ENCODE measurements at places on chromosomes 4 and X. TPM values are rescaled to one million over a fixed set of nuclear protein-coding genes. Genes with fewer than 3 reads are reported as not detected.

The CXorf65 gene
- not detected for total RNA-seq

GRCh38 chrX:31715675-31716074 lies 643.8 kb upstream of the FTHL17 start:
- no peaks in the 10 kb centered on the region for H3K36me3 ChIP-seq
- no peak overlapping the region for H3K4me3 ChIP-seq
- H3K27me3 ChIP-seq: peaks cover 3% of the 10 kb centered on the region
- no peak for DNase-seq
- no peaks in the 10 kb centered on the region for H3K4me1 ChIP-seq

The SSX3 gene
- not detected for total RNA-seq

GRCh38 chrX:104098151-104098808 lies 14.0 kb upstream of the ZCCHC18 start:
- H3K27ac ChIP-seq: no peak overlapping the region
- peak; percentile 43 for DNase-seq
- no peaks in the 10 kb centered on the region for H3K36me3 ChIP-seq
- no peak overlapping the region for H3K4me3 ChIP-seq
- H3K4me1 ChIP-seq: no peaks in the 10 kb centered on the region

DNA sequence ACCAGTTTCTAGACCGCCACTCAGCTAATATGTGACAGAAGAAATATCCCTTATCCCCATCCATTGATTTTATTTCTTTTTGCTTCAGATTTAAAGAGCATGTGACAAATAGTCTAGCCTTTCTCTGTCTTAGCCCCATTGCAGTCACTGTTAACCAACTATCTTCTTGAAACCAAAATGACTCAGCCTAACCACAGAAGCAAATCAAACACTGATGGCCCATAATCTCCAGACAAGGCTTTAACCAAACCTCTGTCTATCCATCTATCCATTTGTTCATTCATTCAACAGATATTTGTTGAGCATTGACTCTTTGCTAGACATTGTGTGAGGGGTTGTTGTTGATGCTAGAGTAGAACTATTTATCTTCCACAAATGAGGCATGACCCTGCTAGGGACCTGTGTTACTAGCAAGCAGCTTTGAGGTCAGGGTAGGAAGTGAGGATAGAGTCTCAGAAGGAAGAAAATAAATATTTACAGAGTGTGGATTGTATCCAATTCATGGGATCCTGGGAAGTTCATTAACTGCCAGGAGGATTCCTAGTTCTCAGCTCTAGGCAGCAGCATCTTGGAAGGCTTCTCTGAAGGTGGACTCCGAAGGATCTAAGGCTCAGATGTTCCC lies 22.5 kb downstream of the HNRNPH2 start:
- peaks cover 14% of the 10 kb centered on the region for H3K36me3 ChIP-seq
- no peak overlapping the region for H3K27ac ChIP-seq
- DNase-seq: no peak
- no peaks in the 10 kb centered on the region for H3K27me3 ChIP-seq

GRCh38 chr4:6437826-6438238 lies 34.6 kb downstream of the PPP2R2C start:
- H3K4me1 ChIP-seq: no peaks in the 10 kb centered on the region
- H3K27ac ChIP-seq: no peak overlapping the region
- no peaks in the 10 kb centered on the region for H3K36me3 ChIP-seq
- no peak overlapping the region for H3K4me3 ChIP-seq
- no peak for DNase-seq

- no peak overlapping the region for H3K27ac ChIP-seq
- no peaks in the 10 kb centered on the region for H3K36me3 ChIP-seq
- H3K4me1 ChIP-seq: no peaks in the 10 kb centered on the region
- no peak overlapping the region for H3K4me3 ChIP-seq
These were observed 20.5 kb upstream of the CBR4 start for GRCh38 chr4:169030562-169030982.

DNA sequence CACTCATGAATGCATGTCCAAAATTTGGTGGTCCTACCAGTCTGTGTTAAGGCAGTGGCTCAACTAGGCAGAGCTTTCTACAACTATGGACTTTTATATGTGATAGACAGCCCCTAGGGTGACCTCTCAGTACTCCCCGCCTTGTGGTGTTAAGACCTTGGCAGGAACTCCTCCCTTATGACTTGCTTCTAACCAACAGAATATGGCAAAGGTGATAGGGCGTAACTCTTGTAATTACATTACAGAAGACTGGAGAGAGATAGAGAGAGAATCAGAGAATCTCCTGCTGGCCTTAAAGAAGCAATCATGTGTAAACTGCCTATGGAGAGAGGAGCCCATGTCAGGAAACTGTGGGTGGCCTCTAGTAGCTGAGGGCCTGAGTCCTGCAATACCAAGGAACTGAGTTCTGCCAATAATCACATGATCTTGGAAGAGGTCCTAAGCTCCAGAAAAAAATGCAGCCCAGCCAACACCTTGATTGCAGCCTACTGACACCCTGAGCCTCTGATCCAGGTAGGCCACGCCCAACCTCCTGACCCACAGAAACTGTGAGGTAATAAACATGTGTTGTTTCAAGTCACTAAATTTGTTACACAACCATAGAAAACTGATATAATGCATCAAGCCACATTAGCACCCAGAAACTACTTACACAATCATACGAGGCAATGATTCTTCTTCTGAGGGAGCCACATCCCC lies 68.9 kb downstream of the INPP4B start:
- no peaks in the 10 kb centered on the region for H3K27me3 ChIP-seq
- no peaks in the 10 kb centered on the region for H3K4me1 ChIP-seq
- no peak overlapping the region for H3K4me3 ChIP-seq
- no peak for DNase-seq

DNA sequence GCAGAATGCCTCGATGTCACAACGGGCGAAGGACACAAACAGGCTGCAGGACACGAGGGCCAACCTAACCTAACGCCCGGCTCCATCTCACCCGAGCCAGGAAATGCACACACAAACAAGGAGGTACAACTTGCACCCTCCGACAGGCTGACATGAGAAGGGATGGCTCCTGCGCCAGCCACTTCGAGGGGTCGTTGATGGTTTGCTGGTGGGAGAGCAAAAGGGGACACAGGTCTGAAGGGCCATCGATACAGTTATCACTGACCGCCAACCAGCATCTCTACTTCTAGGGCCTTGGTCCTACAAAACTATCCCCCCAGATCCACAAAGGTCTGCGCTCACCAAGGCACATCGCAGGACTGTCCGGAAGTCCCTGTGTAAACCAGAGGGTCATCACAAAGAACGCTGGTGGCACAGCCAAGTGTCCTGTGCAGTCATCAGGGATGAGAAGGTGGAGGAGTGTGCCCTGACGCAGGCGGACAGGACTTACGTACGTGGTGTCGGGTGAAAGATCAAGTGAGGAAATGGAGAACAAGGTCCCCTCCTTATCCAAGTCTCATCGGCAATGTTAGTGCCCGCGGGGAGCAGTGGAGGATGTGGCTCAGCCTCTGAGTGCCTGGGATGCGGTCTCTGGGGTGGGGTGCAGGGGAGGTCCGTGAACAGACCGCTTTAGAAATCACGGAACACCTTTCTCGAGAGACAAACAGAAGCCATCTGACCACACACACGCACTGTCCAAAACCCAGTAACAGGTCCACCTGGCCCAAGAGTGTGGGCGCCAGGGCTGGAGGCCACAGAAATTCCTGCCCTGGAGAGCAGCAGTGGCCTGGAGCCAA lies 7.0 kb downstream of the MXD4 start:
- DNase-seq: peak; percentile 1
- H3K27ac ChIP-seq: peak overlapping the region; percentile 94

- H3K27ac ChIP-seq: peak overlapping the region; percentile 44
- DNase-seq: peak; percentile 75
- peaks cover 19% of the 10 kb centered on the region for H3K4me1 ChIP-seq
- no peaks in the 10 kb centered on the region for H3K27me3 ChIP-seq
- H3K36me3 ChIP-seq: no peaks in the 10 kb centered on the region
- no peak overlapping the region for H3K4me3 ChIP-seq
These were observed 8.0 kb downstream of the SLC9B1 start for GRCh38 chr4:103011378-103012025.

The KCNE5 gene
- 0.37 TPM for total RNA-seq

DNA sequence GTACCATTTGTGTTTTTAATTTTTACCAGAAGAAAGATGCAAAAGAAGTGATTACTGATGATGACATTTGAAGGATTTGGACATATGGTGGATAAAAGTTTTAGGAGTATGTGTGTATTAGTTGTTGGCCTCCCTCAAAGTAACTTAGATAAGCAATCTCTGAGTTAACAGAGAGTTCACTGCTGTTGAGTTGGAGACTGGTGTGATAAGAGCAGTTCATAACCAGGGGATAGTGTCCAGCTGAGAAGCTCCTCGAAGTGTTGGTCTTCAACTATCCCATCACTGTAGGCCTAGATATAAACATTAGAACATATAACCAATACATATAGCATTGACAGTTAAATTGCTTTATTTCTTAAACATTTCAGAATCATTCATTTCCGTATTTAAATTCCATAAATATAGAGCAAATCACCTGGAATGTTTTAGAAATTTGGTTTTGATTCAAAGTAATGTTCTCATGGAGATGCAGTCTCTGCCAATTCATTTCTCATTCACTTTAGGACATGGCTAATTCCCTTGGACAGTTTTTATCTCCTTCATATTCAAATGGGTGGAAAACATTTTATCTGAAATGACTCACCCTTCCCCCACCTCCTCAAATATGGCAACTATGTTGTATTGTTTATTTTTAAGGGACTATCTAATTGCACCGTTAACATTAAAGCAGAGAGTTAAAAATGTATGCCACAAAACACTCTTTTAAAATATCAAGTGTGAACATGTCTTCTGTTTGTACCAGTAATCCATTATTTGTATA lies 136.8 kb upstream of the SLC4A4 start:
- no peak for DNase-seq
- H3K4me1 ChIP-seq: peaks cover 7% of the 10 kb centered on the region
- no peaks in the 10 kb centered on the region for H3K36me3 ChIP-seq

The ERCC6L gene
- total RNA-seq: 1.7 TPM

Data from stomach (tissue), 19 donors.